Muscle of leg (tissue), 16 donors: ENCODE measurements at places on chromosomes 3 and 15. TPM values are rescaled to one million over a fixed set of nuclear protein-coding genes. Genes with fewer than 3 reads are reported as not detected.

GRCh38 chr3:98856724-98857123 is 44.8 kb downstream of the DCBLD2 start:
- H3K27ac ChIP-seq = no peak overlapping the region
- no peak for DNase-seq
- no peaks in the 10 kb centered on the region for H3K27me3 ChIP-seq
- no peak overlapping the region for H3K4me3 ChIP-seq

ECE2 gene
- not detected for polyA plus RNA-seq

DNA sequence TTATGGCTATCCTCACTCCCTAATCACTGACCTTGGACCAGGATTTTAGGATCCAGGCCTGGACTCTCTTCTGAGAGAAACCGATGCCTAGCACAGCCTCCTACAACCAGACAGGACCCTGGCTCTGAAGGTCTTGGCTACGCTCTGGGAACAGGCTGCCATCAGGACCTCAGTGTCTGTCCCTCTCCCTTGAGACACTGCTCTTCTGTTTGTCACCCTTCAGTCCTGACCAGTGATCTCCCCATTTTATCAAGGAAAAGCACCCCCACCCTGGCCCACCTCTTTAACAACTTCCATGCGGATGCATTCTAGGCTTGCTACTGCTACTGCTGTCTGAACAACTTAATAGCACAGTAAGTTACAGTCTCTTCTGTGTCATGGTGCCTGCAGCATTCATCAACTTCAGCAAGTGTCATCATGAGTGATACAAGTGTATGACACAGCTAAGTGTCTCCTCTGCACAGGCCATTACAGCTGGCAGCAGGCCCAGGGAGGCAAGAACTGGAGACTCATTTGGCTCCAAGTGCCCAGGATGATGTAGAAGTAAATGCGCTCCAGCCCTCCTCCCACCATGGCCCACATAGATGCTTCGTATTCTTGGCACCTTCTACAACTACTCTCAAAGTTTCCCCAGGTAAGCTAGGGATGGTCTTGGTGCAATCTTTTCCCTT is 302.4 kb downstream of the EPHB1 start:
- no peaks in the 10 kb centered on the region for H3K27me3 ChIP-seq
- DNase-seq = no peak
- no peak overlapping the region for H3K4me3 ChIP-seq
- H3K4me1 ChIP-seq = no peaks in the 10 kb centered on the region

LMOD3 gene
- 152 TPM for polyA plus RNA-seq

- peak; percentile 72 for DNase-seq
- peak overlapping the region; percentile 47 for H3K27ac ChIP-seq
- no peak overlapping the region for H3K4me3 ChIP-seq
- no peaks in the 10 kb centered on the region for H3K27me3 ChIP-seq
- H3K4me1 ChIP-seq = peaks cover 34% of the 10 kb centered on the region
- H3K36me3 ChIP-seq = no peaks in the 10 kb centered on the region
Observed at GRCh38 chr3:39250116-39250747, 29.6 kb downstream of the CX3CR1 start.

DNA sequence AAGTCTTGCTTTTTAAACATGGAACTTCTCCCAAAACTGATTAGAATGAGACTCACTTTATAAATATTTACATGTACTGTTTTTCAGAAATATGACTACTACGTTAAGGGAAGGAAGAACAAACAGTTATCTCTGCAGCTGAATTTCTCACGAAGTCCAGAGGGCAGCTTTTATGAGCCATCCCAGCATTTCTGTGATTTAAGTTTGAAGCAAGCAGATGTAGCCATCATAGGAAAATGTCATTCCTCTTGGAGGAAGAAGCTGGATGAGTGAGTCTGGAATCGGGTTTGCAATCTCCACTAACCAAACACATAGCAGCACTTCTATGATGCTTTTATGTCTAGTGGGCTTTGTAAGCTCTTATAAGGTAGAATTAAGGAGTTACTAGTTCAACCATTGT is 53.7 kb downstream of the SCN11A start:
- H3K27me3 ChIP-seq = no peaks in the 10 kb centered on the region
- no peaks in the 10 kb centered on the region for H3K36me3 ChIP-seq
- H3K27ac ChIP-seq = no peak overlapping the region
- no peaks in the 10 kb centered on the region for H3K4me1 ChIP-seq
- H3K4me3 ChIP-seq = no peak overlapping the region

DNA sequence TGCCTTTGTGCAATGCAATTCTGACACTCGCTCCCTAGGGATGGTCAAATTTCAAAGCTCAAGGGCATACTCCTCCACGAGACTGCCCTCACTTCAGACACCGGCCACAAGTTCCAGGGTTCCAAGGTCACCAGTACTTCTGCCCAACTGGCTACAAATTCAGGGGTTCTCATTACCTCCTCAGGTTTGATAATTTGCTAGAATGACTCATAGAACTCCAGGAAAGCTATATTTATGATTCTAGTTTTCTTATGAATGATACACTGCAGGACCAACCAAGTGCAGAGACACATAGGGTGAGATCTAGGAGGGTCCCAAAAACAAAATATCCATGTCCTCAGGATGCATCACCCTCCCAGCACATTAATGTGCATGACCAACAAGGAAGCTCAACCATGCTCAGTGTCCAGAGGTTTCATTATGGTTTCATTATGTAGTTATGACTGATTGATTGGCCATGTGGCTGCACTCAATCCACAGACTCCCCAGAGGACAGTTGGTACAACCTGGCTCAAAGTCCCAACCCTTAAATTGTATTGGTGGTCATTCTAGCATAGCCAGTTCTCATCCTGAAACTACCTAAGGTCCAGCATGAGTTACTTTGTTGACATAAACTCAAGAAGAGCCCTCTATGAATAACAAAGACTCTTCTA is 170.4 kb upstream of the LRRN1 start:
- no peak for DNase-seq
- H3K4me1 ChIP-seq = no peaks in the 10 kb centered on the region
- H3K36me3 ChIP-seq = no peaks in the 10 kb centered on the region
- no peaks in the 10 kb centered on the region for H3K27me3 ChIP-seq
- no peak overlapping the region for H3K27ac ChIP-seq
- no peak overlapping the region for H3K4me3 ChIP-seq

SERF2 gene
- 760 TPM for polyA plus RNA-seq

GRCh38 chr3:5226783-5227182 is 39.3 kb downstream of the EDEM1 start:
- H3K4me3 ChIP-seq = no peak overlapping the region
- H3K27me3 ChIP-seq = peaks cover 7% of the 10 kb centered on the region
- DNase-seq = peak; percentile 46
- H3K4me1 ChIP-seq = no peaks in the 10 kb centered on the region
- no peak overlapping the region for H3K27ac ChIP-seq
- H3K36me3 ChIP-seq = peaks cover 3% of the 10 kb centered on the region

DNA sequence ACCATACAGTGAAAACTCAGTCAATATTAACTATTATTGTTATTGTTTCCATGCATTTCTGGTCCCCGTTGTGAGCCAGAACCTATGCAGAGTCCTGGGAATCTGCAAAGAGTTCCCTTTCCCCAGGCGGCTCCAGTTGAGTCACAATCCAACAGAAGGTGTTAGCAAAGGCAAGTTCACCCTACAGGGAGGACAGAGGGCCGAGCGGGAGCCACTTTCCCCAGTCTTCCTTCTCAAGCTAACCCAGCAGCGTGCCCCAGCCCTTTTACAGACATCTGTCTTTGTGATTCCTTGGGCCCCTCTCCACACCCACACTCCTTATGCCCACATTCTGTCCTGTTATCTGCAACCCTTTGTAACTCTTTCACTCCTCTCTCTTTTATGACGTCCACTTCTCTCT is 13.1 kb upstream of the LTF start:
- H3K27me3 ChIP-seq = peaks cover 9% of the 10 kb centered on the region
- no peaks in the 10 kb centered on the region for H3K4me1 ChIP-seq
- H3K36me3 ChIP-seq = no peaks in the 10 kb centered on the region
- no peak for DNase-seq

- H3K4me3 ChIP-seq = no peak overlapping the region
- no peak overlapping the region for H3K27ac ChIP-seq
- no peaks in the 10 kb centered on the region for H3K36me3 ChIP-seq
- H3K4me1 ChIP-seq = no peaks in the 10 kb centered on the region
- no peak for DNase-seq
Observed at GRCh38 chr15:87263296-87263695, 993.2 kb downstream of the NTRK3 start.

DNA sequence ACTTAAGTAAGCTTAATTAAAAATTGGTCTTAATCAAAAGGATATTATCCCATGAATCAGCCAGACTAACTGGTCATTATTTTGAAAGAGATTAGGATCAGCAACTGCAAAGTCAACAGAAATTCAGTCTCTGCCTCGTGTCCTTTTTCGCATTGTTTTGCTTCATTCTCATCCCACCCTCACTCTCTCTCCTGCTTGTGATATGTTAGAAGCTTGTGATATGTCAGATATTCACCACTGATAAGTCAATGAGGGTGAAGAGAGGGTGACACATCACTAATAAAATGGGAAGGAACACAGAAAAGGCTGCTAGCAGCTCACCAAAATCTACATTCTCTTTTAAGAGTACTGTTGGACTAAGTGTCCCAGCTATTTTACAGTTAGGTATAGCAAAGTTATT is 146.1 kb downstream of the SUCNR1 start:
- no peaks in the 10 kb centered on the region for H3K4me1 ChIP-seq
- H3K27me3 ChIP-seq = no peaks in the 10 kb centered on the region
- H3K36me3 ChIP-seq = no peaks in the 10 kb centered on the region
- no peak overlapping the region for H3K27ac ChIP-seq
- DNase-seq = no peak

SLC9C1 gene
- polyA plus RNA-seq = 0.34 TPM

UBAP1L gene
- polyA plus RNA-seq = 5.2 TPM

SLC2A2 gene
- polyA plus RNA-seq = not detected

GRCh38 chr15:29106551-29107290 is 162.9 kb downstream of the NSMCE3 start:
- H3K27ac ChIP-seq = no peak overlapping the region
- no peak overlapping the region for H3K4me3 ChIP-seq
- H3K4me1 ChIP-seq = peaks cover 15% of the 10 kb centered on the region
- no peaks in the 10 kb centered on the region for H3K27me3 ChIP-seq
- no peak for DNase-seq

DNA sequence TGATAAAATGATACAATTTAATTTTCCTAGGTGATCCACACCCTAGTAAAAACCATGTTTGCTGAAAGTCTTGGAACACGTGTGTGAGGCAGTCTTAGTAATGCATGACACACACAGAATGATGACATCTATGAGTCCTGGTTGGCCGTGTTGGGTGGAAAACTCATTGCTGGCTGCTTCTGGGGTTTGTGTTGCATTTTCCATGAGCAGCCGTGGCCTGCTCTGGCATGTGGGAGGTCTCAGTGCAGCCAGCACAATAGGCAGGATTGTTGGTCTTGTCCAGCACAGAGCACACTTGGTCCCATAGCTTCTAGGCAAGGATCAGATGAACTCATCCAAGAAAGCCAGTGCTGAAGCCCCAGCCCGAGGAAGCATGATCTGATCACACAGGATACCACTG is 172.8 kb upstream of the UBE3A start:
- no peaks in the 10 kb centered on the region for H3K36me3 ChIP-seq
- H3K4me1 ChIP-seq = peaks cover 3% of the 10 kb centered on the region
- no peak overlapping the region for H3K27ac ChIP-seq
- no peak overlapping the region for H3K4me3 ChIP-seq

DNA sequence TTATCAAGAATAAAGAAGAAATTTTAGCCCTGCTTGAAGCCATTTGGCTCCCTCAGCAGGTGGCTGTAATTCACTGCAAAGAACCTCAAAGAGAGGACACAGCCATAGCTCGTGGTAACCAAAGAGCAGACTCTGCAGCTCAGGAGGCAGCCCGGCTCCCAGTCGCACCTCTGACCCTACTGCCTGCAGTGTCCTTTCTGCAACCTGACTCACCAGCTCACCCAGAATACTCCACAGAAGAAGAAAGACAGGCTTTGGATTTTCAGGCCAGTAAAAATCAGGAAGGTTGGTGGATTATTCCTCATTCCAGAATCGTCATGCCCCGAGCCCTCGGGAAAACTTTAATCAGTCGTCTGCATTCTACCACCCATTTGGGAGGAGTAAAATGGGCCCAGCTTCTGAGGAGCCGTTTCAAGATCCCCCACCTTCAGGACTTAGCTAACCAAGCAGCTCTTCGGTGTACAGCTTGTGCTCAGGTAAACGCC is 38.6 kb downstream of the ZBTB11 start:
- H3K27ac ChIP-seq = no peak overlapping the region
- H3K4me1 ChIP-seq = peaks cover 2% of the 10 kb centered on the region
- DNase-seq = no peak
- H3K27me3 ChIP-seq = no peaks in the 10 kb centered on the region

C3orf52 gene
- 5.3 TPM for polyA plus RNA-seq
